ENCODE measurements at places on chromosomes 6 and 20.

- peak; percentile 89 for DNase-seq
These were observed 9.0 kb downstream of the ADA start for GRCh38 chr20:44642203-44643153.

DNA sequence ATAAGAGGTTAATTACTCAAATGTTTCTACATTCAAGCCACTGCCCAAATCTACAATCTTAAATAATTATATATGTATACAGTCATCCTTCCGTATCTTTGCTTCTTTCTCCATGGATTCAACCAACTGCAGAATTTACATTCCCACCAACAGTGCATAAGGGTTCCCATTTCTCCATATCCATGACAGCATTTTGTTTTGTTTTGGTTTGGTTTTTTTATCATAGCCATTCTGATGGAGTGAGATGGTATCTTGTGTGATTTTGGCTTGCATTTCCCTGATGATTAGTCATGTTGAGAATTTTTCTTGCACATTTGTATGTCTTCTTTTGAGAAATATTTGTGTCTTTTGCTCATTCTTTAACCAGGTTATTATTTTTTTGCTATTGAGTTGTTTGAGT lies 198.5 kb downstream of the C6orf118 start:
- peak; percentile 24 for DNase-seq

- no peak for DNase-seq
These were observed 157.2 kb upstream of the COL21A1 start for GRCh38 chr6:56404599-56404998.

DNA sequence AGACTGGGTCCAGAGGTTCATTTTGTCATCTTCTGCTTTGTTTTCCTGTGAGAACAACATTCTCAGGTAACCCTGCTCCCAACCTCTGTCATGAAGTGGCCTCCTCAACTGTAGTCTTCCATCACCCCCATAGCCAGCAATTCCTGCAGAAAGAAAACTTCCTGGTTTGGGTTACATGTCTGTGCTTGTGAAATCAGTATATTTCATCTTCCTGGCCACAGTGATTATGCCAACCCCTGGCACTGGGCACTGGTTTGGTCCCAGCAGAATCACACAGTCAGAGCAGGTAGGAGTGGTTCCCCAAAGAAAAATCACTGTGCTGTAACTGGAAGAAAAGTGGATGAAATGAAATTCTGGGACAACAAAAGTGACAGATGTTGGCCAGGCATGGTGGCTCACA lies 52.5 kb downstream of the CRYBG1 start:
- no peak for DNase-seq

- no peak for DNase-seq
These were observed 501.8 kb downstream of the CD83 start for GRCh38 chr6:14619419-14619781.

DNA sequence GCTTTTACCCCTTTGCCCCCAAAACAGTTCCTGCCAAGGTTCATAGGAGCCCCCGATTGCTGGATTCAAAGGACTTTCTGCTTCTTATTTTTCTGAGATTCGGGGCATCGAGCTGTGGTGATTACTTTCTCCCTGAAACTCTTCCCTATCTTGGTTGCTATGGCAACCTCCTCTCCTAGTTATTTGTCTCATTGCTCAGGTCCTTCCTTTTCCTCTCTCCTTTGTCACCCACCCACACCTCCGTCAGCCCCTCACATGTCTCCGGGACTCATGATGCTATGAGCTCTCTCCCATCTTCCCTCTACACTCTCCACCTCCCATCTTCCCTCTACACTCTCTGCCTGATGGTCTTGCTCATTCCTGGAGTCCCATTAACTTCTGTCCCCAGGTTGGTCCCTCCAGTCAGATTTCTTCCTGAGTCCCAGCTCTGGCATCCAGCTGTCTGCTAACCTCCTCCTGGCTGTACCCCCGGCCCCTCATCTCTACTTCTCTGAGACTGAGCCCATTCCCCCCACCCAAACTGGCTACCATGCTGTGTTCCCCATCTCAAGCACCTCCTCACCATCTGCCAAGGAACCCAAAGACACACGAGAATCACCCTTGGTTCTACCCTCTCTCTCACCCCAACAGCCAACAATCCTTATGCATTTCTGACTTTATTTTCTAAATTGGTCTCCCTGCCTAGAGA lies 30.2 kb upstream of the NNAT start:
- DNase-seq, result no peak

DNA sequence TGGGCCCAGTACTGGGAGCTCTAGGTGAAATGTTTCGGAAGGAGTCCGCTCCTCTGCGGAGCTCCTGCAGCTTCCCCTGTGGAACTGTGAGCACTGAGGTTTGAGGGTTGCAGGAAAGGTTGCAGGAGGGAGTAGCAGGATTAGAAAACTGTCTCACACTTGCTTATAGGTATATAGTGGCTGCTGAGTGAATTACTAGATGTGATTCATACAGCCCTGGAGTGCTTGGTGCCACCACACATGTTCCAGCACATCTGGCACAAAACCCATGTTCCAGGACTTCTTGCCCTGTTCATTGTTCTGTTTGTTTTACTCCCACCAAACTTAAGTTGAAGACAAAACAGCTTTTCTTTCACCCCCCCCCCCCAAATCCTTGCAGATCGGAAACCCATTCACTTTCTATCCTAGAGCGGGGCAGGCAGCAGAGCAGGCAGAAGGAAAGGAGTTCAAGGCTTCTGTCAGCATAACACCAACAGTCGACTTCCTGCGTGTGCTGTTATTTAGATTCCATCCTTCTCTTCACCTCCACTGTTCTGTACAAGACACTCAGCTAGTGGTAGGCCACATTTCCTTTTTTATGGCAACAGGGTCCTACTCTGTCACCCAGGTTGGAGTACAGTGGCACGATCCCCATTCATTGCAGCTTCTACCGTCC lies 669 bp upstream of the PEX6 start:
- DNase-seq, result no peak

GRCh38 chr6:127907960-127908640 lies 7.2 kb upstream of the THEMIS start:
- no peak for DNase-seq

GRCh38 chr20:51438136-51438535 lies 104.4 kb downstream of the NFATC2 start:
- DNase-seq, result no peak

Data from fibroblast of skin of scalp (primary cell).